Neural progenitor cell (in vitro differentiated cells): ENCODE measurements at places on chromosomes 16 and 17.

- H3K27ac ChIP-seq, result no peak overlapping the region
- H3K4me1 ChIP-seq, result peaks cover 29% of the 10 kb centered on the region
- no peaks in the 10 kb centered on the region for H3K36me3 ChIP-seq
- no peak for DNase-seq
- no peak overlapping the region for H3K4me3 ChIP-seq
These were observed 5.9 kb downstream of the KSR1 start for GRCh38 chr17:27462149-27462548.

DNA sequence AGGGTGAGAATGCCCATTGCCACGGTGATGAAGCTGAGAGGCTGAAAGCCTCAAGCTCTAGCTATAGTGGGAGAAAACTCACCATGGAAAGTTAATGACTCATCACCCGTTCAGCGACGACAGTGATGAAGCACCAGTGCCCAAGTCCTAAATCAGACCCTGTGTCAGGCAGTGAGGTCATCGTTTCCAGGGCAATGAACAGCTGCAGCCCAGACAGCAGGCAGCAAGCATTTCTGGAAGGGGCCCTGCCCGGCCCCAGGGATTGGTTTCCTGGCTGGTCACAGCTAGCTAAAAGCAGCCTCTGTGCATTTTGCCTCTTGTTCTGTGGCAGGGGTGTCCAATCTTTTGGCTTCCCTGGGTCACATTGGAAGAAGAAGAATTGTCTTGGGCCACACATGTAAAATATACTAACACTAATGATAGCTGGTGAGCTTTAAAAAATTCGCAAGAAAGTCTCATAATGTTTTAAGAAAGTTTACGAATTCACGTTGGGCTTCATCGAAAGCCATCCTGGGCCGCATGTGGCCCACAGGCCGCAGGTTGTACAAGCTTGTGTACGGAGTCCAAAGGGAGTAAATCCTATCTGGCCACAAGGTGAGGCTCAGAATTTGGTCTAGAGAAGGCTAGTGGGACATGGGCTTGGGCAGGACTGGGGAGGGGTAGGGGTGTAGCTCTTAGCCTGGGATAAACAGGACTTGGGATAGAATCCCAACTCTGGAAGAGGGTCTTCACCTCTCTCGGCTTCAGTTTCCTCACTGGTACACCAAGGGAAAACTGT, 40.6 kb downstream of the MIS12 start:
- peak; percentile 26 for DNase-seq
- H3K27ac ChIP-seq, result no peak overlapping the region
- H3K36me3 ChIP-seq, result no peaks in the 10 kb centered on the region
- no peak overlapping the region for H3K4me3 ChIP-seq
- no peaks in the 10 kb centered on the region for H3K27me3 ChIP-seq
- H3K4me1 ChIP-seq, result no peaks in the 10 kb centered on the region

- H3K4me3 ChIP-seq, result no peak overlapping the region
- no peaks in the 10 kb centered on the region for H3K27me3 ChIP-seq
- no peaks in the 10 kb centered on the region for H3K36me3 ChIP-seq
- H3K4me1 ChIP-seq, result no peaks in the 10 kb centered on the region
- H3K27ac ChIP-seq, result no peak overlapping the region
- peak; percentile 8 for DNase-seq
These were observed 1.1 kb downstream of the CCL3 start for GRCh38 chr17:36088670-36089338.

GRCh38 chr17:13076905-13077304, 59.1 kb upstream of the ELAC2 start:
- no peaks in the 10 kb centered on the region for H3K27me3 ChIP-seq
- H3K4me3 ChIP-seq, result no peak overlapping the region
- no peaks in the 10 kb centered on the region for H3K36me3 ChIP-seq
- no peak overlapping the region for H3K27ac ChIP-seq

- H3K27me3 ChIP-seq, result no peaks in the 10 kb centered on the region
- H3K36me3 ChIP-seq, result no peaks in the 10 kb centered on the region
- peaks cover 39% of the 10 kb centered on the region for H3K4me1 ChIP-seq
- H3K4me3 ChIP-seq, result no peak overlapping the region
These were observed 54.1 kb downstream of the PIMREG start for GRCh38 chr17:6498356-6498755.

- DNase-seq, result peak; percentile 47
- peaks cover 45% of the 10 kb centered on the region for H3K4me1 ChIP-seq
- peak overlapping the region; percentile 69 for H3K4me3 ChIP-seq
- no peaks in the 10 kb centered on the region for H3K36me3 ChIP-seq
- H3K27ac ChIP-seq, result no peak overlapping the region
These were observed 6.7 kb downstream of the MNT start for GRCh38 chr17:2393954-2394749.
